ENCODE measurements at places on chromosomes 12 and 14.

DNA sequence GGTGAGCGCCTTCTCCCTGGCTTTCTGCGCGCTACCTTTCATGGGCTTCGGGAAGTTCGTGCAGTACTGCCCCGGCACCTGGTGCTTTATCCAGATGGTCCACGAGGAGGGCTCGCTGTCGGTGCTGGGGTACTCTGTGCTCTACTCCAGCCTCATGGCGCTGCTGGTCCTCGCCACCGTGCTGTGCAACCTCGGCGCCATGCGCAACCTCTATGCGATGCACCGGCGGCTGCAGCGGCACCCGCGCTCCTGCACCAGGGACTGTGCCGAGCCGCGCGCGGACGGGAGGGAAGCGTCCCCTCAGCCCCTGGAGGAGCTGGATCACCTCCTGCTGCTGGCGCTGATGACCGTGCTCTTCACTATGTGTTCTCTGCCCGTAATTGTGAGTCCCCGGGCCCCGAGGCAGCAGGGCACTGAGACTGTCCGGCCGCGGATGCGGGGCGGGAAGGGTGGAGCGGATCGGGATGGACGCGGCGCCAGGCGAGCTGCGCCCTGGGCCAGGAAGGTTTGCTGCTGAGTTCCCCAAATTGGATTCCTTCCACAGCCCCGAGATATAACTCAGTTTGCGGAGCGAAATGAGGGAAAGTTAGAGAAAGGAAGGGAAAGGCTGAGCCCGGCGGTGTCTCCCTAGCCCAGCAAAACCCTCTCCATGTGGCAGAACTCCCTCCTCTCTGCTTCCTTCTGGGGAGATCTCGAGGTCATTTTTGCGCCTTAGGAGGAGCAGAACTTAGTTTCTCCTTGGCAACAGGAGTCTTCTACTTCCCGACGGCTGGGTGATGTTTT, 972 bp downstream of the PTGDR start:
- DNase-seq, result no peak

DNA sequence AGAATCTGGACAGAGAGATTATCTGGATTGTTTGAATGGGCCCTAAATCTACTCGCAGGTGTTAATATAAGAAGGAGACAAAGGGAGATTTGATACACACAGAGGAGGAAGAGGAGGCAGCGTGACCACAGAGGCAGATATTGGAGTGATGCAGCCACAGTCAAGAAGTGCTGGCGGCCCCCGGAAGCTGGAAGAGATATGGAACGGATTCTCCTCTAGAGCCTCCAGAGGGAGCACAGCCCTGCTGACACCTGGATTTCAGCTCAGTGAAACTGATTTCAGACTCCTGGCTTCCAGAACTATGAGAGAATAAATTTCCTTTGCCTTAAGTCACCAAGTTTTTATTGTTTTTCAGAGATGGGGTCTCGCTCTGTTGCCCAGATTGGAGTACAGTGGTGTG, 9.2 kb upstream of the TC2N start:
- no peak for DNase-seq

DNA sequence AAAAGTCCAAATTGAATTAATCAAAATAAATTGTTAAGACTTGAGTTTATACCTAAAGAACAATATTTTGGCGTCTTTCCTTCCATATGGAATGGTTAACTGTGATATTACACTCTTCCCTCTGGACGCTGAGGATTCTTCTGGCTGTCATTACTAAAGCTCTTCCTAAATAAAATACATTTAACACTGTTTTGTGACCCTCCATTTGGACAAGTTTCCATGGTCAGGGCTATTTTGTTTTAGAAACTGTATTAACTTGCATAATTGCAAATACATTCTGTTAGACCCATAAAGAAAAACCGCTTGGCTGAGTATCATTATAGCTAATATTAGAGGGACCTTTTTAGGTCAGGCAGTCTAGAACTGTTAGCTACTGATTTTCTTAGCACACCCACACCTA, 87.4 kb downstream of the NAV3 start:
- DNase-seq, result no peak

- DNase-seq, result no peak
Observed at GRCh38 chr12:46303039-46303666, 34.3 kb upstream of the SLC38A1 start.
